Activated T-cell treated with anti-CD3 and anti-CD28 coated beads for 1 hour (primary cell): ENCODE measurements at places on chromosomes 1 and 21.
A peak's percentile ranks its signal among the peaks of the same experiment; 100 is the strongest.

DNA sequence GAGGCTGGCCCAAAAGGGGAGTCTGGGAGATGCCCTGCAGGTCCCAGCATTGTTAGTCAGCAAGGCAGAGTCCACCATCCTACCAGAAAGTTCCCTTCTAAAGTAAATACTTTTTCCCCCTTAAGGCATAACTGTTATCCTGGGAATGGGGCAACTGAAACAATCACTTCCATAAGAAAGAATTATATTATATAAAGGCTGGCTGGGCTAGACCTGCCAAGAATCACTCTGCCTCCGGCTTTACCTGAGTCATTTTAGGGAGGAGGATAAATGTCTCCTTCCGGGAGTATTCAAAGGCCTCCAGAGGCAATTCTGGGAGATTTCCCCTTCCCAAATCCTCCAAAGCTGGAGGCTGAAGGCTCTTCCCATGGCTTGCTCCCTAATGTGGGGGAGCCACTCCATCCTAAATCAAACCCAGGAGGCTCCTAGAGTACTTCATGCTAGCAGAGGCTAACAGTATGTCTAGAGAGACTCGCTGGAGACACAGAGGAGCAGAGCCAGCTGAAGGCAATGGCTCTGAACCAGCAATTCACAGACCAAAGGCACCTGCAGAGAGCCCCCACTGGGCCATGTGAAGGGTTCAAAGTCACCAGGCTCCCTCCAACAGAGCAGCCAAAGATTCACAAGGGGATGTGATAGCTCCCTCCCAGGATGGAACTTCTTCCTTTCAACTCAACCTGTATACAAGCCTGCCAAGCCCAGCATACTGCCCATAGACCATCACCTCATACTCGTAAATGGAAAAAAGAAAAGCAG lies 116.0 kb downstream of the ASTN1 start:
- no peak for DNase-seq

DNA sequence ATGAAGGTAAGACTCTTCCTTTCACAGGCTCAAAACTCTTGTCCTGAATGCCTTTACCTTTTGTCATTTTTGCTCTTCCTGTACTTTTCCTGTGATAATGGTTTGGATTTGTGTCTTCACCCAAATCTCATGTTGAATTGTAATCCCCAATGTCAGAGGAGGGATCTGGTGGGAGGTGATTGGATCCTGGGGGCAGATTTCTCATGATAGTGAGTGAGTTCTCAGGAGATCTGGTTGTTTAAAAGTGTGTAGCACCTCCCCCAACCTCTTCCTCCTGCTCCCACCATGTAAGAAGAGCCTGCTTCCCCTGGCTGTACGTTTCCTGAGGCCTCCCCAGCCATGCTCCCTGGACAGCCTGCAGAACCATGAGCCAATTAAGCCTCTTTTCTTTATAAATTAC lies 75.5 kb downstream of the DDX20 start:
- no peak for DNase-seq

GRCh38 chr1:6099787-6100765 lies 54.4 kb downstream of the KCNAB2 start:
- no peak for DNase-seq

- no peak for DNase-seq
Observed at GRCh38 chr21:40208948-40209345, 341.7 kb downstream of the PCP4 start.

- DNase-seq, result no peak
Observed at GRCh38 chr1:67001682-67002425, 52.1 kb downstream of the SLC35D1 start.

GRCh38 chr1:5456090-5456811 lies 536.0 kb downstream of the NPHP4 start:
- DNase-seq, result no peak

GRCh38 chr1:150102986-150103385 lies 35.4 kb downstream of the VPS45 start:
- no peak for DNase-seq

GRCh38 chr1:215215846-215216245 lies 133.3 kb downstream of the KCNK2 start:
- no peak for DNase-seq

DNA sequence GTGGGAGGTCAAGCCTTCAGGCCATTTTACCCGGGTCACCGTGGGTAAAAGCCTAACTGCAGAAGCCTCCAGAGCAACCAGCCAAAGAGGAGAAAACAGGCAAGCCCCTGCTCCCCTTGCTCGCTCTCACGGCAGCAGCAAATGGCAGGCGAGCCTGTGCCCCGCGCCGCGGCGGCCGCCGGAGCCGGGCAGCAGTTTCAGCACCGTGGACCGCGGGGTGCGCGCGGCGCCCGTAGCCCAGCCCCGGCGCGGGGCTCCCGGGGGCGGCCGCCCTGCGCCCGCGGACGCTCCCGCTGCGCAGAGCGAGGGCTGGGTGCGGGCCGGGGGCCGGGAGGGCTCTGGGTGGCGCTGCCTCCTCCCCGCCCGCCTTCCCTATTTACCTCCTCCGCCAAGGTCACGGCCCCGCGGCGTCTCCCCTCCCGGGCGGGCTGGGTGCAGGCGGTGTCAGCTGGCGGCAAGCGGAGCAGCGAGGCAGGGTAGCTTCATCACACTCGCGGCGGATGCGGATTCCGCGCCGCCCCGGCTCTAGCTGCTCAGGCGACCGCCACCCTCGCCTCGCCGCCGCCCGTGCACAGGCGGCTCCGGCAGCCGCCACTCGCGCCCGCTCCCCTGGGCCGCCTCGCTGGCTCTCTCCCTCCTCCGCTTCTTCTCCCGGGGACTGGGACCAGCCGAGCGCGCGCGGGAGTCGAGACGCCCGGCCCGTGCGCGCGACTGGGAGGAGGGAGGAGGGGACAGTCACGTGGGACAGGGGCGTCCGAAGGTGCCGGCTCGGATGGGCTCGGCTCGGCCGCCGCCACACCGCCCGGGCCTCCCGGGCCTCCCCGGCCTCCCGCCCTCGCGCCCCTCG lies at the start of gene RGS7:
TSS of gene RGS7 (minus strand) at position 687 of the 847 bp plus-strand sequence.
- no peak for DNase-seq

- DNase-seq, result peak; percentile 48
Observed at GRCh38 chr1:32250893-32251716, at the start of gene LCK. TSS of gene LCK (plus strand) at chr1:32251265. CDS start at chr1:32274330, 23,065 bp downstream.

DNA sequence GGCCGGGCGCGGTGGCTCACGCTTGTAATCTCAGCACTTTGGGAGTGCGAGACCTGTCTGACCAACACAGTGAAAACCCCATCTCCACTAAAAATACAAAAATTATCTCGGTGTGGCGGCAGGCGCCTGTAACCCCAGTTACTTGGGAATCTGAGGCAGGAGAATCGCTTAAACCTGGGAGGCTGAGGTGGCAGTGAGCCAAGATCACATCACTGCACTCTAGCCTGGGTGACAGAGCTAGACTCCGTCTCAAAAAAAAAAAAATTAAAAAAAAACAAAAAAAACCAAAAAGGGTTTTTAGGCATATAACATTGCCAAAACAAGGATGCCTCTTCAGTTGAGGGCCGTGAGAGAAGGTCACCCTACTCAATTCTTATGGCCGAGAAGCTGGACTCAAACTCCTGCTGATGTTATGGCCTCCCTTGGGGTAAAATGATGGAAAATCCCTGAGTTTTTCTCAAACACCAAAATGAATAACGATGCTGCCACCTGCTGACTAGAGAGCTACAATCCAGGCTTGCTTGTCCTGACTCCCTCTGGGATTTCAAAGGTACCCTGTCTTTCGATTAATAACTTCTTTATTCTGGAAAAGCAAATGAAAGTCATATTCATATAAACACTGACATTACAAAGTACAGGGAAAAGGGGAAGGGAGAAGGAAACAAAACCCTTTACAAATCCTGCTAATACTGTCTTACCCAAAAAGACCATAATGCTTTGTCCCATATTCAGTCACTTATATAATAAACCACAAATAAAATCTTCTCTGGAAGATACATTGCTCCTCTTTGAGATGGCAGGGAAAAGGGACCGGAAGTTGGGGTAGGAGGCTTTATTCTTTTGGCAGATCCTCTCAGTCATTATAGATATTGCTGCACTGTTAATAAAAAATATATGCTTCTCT lies 10.7 kb downstream of the RAB42 start:
- DNase-seq, result no peak

GRCh38 chr1:168518201-168518689 lies 25.6 kb downstream of the XCL2 start:
- DNase-seq, result no peak

DNA sequence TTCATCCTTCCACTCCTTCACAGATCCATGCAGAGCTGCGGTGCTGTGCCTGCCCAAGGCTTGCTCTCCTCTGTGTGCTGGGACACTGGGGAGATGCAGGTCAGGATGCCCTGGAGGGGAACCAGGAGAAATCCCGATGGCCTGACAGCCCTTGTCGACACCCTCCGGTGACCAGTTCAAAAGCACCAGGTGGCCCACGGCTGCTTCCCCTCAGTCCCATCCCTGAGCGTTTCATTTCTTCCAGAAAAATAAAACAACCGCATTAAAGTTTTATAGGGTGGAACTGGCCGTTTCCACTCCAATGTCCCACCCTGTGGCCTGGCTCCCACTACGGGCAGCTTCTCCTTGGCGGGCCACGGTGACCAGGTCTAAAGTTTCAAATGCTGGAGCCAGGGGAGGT lies 48.3 kb downstream of the SLC66A1 start:
- DNase-seq, result no peak

DNA sequence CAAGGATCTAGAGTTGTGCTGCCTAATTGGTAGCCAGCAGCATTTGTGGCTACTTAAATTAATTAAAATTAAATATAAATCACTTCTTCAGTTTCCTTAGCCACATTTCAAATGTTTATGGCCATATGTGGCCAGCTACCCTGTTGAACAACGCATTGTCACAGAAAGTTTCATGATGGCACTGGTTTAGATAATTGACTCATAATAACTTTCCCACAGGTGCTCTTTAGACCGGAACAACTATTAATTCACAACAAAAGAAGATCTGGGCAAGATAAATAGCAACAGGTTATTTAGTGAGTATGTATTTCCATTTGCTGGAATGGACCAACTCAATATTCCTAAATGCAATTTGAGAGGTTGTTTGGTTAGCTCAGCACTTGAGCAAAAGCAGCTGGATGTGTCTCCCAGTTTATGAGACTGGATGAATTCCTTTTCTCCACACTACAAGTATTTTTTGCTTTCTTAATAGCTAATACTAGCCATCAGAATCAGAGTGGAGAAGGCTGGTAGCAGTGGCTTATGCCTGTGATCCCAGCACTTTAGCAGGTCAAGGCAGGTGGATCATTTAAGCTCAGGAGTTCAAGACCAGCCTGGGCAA lies 3.7 kb upstream of the AMIGO1 start:
- DNase-seq, result no peak

DNA sequence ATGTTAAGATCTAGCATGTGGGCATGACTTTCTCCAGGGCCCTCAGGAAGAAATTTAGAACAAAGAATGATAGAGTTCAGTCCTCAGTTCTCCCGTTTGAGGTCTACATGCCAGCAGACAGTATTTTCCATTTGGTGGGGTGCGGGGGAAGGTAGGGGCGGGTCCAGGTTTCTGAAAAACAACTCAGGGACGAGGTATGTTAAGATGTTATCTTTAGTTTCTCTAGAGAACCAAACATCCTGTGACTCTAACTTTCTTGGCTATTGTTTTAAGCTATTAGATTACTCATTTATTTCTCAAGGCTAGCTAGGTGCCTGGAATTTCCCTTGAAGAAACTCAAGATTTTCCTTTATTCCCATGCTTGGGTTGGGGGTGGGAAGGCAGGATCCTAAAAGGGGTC lies 42.3 kb upstream of the SYT14 start:
- no peak for DNase-seq
